ENCODE measurements at places on chromosomes 7 and 10.

GRCh38 chr10:17698696-17699095 is 53.3 kb upstream of the TMEM236 start:
- no peak for DNase-seq

DNA sequence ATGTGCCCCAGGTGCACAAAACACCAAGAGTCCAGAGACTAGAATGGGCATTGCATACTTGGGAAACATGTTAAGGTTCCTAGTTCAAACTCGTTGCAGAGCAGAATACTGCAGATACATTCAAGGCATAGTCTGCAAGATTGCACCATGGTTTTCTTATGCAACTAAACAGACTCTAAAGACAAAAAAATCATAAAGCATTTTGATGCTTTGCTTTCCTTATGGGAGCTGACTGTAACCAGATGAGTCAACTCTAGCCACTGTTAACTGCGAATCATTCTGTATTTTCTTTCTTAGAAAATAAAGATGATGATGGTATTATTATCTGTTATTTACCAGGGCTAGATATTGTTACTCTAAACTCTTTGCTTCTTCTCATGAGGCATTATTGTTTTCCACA is 19.7 kb downstream of the TRUB1 start:
- no peak for DNase-seq

GRCh38 chr10:57260175-57260574 is 899.1 kb upstream of the ZWINT start:
- no peak for DNase-seq

DNA sequence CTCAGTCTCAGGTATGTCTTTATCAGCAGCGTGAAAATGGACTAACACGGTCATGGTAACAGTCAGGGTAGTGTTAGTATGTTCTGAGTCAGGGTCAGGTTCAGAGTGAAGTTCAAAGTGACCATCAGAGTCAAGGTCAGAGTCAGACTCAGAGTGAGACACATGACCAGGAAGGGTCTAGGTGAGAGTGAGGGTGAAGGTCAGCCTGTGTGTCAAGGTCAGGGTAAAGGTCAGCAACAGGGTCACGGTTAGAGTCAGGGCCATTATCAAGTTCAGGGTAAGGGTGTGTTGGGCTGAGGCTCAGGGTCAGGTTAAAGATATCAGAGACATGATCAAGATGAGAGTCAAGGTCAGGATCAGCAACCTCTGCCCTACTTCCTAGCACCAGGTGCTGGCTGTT is 4.0 kb downstream of the MRPS24 start:
- DNase-seq: no peak

- DNase-seq: no peak
Observed at GRCh38 chr10:125294109-125294508, 133.7 kb upstream of the CTBP2 start.

DNA sequence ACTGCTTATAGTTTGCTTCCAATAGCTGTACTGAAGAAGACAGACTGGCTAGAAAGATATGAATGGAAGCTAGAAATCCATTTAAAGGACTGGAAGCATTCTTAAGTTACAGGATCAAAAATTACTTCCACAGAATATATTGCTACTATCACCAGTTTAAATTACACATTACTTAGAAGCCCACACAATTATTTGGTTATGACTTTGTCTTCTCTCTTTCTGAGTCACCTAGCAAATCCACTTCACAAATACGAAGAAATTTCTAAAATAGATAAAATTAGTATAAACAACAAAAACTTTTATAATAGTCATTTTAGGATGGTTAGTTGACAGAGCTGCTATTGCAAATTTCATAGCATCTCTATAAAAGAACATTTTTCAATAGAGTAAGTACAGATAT is 108.1 kb downstream of the SNX13 start:
- no peak for DNase-seq

GRCh38 chr7:7504910-7505704 is 30.6 kb downstream of the COL28A1 start:
- DNase-seq: no peak

GRCh38 chr10:112983444-112984056 is 33.5 kb downstream of the TCF7L2 start:
- DNase-seq: no peak

Measured in CD4-positive, alpha-beta T cell treated with Interleukin-6 at 100 ng/mL for 8 hours (primary cell).